ENCODE measurements at places on chromosomes 1 and 21.

GRCh38 chr21:43832648-43833047 lies 32.4 kb upstream of the AGPAT3 start:
- no peak for DNase-seq

GRCh38 chr1:192527950-192528349 lies 47.6 kb upstream of the RGS1 start:
- no peak for DNase-seq

DNA sequence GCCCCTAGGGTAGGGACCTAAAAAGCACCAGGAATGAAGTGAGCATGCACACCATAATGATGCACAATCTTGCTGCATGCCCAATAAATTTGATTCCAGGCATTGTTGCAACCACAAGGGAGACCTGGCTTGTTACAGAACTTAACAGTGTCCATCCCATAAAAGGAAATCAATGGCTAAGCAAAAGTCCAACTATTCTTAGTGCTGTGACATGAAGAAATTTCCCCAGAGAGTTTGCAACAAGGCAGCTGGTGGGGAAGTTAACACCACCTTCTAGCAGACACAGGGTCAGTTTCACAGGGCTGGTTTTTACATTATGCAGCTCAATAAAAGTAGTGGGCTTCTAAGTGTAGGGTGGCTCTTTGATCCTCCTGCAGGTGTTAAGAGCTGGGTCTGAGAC lies 221.1 kb downstream of the KCNJ6 start:
- no peak for DNase-seq

- no peak for DNase-seq
These were observed 67.0 kb downstream of the SIPA1L2 start for GRCh38 chr1:232562855-232563510.

- no peak for DNase-seq
These were observed 33.3 kb downstream of the MORN1 start for GRCh38 chr1:2358072-2358471.

Data from NCI-H1092 (cell line).